Stimulated activated CD8-positive, alpha-beta memory T cell treated with anti-CD3 and anti-CD28 coated beads, Interleukin-7, amount 100 ng/mL, for 1 hour (primary cell): ENCODE measurements at places on chromosomes 7 and 10.

GRCh38 chr7:112282476-112283188 is 76.1 kb downstream of the ZNF277 start:
- no peak for DNase-seq

GRCh38 chr7:81484261-81484660 is 285.6 kb downstream of the HGF start:
- no peak for DNase-seq

DNA sequence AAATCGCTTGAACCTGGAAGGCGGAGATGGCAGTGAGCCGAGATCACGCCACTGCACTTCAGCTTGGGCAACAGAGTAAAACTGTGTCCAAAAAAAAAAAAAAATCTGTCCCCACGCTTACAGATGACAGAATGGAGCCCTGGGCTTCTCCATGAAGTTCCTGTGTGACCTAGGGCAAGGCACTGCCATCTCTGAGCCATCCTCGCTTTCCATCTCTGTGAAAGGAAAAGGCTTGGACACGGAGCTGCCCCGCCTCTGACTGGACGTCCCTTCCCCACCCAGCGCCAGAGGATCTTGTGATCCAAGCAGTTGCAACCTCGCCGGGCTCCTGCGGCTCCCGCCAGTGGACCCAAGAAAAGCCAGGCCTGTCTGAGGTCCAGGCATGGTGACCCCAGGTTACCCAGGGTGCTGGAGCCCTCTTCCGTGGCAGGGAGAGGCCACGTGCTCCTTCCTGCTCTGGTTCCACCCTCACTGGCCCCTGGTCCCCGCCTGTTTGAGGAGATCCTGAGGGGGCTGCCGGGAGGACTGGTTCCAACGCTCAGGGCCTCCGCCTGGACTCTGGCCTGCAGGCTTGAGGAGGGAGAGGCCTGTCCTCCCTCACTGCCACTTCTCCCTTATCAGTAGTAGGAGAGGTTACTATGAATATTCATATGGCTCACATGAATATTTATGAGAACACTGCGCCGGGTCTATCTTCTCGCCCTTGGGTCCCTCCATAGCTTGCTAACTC is 25.6 kb upstream of the ELFN1 start:
- no peak for DNase-seq

DNA sequence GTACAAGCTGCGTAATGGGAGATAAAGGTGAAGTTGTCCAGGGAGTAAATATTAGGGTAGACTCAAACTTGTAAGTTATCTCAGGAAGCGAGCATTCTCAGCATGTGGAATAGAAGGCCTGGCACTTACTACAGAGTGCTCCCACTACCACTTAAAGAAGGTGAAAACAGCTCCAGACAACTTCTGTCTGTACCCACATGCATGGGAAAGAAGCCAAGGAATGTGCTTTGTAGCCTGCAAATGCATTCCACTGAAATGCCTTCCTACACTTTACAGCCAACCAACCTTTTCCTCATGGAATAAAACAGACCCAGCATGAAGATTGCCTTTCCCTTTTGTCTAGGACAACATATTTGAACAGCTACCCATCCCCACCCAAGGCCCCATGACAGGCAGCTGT is 45.4 kb upstream of the NPSR1 start:
- no peak for DNase-seq

GRCh38 chr10:103025696-103026095 is 107.6 kb downstream of the CNNM2 start:
- no peak for DNase-seq

- DNase-seq = no peak
Observed at GRCh38 chr7:28002638-28003037, 178.0 kb downstream of the JAZF1 start.

- no peak for DNase-seq
Observed at GRCh38 chr7:108403597-108404217, 52.5 kb downstream of the NRCAM start.

- DNase-seq = no peak
Observed at GRCh38 chr7:39637400-39637799, 14.0 kb downstream of the RALA start.

GRCh38 chr10:124742413-124743190 is 1.6 kb downstream of the FAM53B start:
- no peak for DNase-seq

GRCh38 chr7:80635533-80635932 is 2.9 kb upstream of the CD36 start:
- DNase-seq = no peak

DNA sequence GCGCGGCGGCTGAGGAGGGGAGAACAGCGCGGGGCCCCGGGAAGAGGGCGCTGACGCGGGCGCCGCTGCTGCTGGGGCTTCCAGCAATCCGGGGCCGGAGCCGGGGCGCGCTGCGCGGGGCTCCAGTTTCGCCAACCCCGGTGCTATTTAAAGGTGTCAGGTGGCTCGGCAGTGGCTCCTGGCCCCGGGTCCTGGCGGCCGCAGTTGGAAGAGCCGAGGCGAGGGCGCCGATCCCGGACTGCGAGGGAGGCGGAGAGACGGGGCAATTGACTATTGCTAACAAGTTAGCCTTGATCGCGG is 347 bp downstream of the LBX1 start:
- no peak for DNase-seq

DNA sequence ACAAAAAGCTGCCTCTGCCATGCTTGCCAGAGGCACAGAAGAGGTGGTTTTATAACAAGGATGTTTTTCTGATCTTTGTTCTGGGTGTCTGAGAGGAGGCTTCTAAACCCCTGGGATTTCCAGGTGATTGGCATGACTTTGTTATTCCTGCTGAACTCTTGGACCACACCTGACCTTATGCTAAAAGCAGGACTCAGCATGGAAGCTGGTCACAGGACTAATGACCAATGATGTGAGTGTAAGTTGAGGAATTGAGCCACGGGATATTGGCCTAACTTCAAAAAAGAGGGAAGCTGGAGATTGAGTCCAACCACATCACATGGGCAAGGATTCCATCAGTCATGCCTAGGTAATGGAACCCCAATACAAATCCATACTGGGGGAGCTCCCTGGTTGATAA is 437.9 kb downstream of the POM121L12 start:
- DNase-seq = no peak

GRCh38 chr7:129853661-129854268 is 99.0 kb downstream of the UBE2H start:
- DNase-seq = no peak

DNA sequence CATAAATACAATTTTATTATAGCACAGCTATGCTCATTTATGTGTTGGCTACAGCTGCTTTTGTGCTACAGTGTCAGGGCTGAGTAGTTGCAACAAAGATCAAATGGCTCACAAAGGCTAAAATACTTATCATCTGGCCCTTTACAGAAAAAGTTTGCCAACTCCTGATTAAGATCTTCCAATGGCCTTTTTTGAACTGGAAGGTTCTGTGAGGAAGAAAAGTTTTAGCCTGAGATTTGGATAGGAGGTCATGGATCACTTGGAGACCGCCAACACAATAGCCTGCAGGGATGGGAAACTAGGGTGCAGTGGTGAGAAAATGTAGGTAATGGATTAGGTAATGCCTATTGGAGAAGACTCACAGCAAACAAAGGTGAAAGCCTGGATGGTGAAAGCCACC is 169.8 kb downstream of the NOC3L start:
- no peak for DNase-seq

DNA sequence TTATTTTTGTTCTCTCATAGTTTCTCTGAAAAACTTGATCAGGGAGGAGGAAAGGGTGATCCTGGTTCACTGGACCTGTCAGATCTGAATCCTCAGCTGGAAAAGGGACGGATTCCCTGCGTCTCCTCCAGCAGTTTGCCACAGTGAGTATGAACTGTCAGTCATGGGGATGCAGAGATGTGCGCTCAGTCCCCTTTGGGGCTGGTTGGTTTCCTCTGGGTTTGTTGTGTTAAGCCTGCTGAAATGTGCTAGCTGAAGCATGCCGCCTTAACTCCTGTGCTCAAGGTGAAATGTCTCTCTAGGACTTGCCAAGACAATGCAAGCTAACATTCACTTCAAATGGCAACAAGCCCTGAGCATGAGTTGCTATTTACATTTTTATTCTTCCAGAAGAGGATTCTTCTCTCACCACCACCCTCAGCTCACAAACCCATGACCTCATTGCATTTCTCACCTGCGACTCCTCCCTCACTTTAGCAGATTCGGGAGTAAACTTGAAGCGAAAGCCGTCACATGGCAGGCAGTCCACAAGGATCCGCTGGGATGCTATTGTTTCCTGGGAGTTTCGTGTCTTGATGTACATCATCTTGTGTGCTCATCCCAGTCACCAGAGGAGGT is 192.9 kb upstream of the FZD8 start:
- DNase-seq = no peak

GRCh38 chr10:58177362-58177947 is 90.2 kb downstream of the IPMK start:
- DNase-seq = no peak

DNA sequence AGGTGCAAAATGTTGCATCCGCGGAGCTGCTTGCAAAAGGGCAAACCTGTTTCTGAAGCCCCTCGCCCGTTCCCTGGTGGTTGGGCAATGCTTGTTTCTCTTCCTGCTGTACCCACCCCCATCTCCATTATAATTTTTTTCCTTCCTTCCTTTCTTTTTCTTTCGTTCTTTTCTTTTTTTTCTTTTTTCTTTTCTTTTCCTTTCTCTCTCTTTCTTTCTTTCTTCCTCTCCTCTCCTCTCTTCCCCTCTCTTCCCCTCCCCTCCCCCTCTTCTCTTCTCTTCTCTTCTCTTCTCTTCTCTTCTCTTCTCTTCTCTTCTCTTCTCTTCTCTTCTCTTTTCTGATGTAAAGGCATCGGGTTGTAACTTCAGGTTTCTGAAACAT is 278.2 kb downstream of the GATA3 start:
- DNase-seq = no peak

DNA sequence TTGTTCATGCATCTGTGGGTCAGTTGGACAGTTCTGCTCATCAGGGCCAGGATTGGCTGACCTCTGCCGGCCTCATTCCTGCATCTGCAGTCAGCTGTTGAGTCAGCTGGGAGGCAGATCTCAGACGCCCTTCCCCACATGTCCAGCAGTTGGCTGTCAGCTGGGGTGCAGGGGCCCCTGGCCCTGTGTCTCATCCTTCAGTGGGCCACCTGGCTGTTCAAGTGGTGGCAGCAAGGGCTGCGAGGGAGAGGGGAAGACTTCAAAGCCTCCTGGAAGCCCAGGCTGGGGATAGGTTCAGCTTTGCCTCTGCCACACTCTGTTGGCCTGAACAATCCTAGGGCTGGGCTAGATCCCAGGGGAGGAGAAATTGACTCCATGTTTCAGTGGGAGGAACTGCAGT is 33.2 kb downstream of the TACR2 start:
- no peak for DNase-seq

DNA sequence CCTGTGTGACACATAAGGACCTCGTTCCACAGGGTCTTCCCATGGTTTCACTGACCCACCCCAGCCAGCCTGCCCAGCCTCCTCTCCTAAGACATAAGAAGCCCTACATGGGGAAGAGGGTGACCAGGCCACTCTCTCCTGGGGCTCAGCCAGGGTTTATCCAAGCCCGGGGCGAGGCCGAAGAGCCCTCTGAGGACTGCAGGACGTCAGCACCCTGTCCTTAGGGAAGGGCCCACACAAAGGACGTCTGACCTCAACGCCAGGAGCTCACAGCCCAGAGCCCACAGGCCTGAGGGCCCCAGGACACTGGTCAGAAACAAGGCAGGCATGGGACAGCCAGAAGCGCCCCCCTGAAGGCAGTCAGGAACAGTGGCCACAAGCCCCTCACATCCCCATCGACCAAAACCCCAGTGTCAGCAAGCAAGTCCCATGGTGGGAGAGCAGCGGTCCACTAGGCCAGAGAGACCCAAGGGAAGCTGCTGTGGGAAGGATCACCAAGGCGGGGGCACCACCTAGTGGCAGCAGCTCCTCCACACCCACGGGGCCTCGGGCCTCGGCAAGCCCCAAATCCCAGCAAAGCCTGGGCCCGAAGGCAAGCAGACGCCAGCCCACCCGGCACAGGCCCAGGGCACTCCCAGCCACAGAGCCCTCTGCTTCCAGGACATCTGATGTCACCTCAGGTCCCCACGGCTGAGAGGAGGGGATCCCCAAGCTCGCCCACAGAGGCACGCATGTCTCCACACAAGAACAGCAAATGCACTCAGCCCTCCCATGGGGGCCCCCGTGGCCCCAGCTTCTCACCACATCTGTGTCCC is 23.4 kb downstream of the MAD1L1 start:
- peak; percentile 5 for DNase-seq

- DNase-seq = no peak
Observed at GRCh38 chr10:21599582-21599981, 65.5 kb downstream of the MLLT10 start.

- DNase-seq = no peak
Observed at GRCh38 chr10:124621637-124622036, 122.5 kb downstream of the FAM53B start.

DNA sequence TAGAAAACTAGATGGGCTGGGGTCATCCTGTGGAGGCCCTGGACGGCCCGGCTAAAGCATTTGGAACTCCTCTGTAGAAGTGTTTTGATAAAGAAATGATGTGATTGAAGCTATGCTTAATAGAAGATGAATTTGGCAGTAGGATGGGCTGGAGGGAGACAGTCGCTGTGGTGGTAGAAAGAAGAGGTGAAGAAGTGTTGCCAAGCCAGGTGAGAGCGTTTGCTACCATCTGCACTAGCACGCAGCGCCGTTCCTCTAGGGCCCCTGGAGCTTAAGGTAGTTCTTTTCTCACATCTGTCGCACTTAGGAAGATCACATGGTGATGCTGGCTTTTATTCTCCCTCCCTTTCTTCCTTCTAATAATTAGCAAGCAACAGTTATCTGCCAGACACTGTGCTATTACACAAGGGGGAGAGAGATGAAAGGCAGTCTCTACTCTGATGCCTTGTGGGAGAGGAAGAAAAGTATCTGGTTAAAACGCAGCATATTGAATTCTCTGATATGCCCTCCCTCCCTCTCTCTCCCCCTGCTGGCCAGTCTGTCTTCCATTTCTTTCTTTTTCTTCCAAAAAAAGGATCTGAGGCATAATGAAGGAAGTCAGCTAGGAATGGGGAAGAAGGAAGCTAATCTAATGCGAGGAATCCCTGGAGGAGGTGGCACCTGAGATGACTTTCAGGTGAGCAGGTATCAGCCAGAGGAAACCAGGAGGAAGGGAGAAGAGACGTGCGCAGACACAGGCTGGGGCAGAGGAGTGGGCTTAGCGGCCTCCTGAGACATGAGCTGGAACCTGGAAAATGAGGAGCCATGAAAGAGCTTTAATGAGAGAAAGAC is 162.3 kb upstream of the KLF14 start:
- DNase-seq = no peak

- DNase-seq = no peak
Observed at GRCh38 chr10:129104266-129105045, 362.6 kb upstream of the MGMT start.

- no peak for DNase-seq
Observed at GRCh38 chr7:47905076-47905920, 43.0 kb downstream of the PKD1L1 start.

- no peak for DNase-seq
Observed at GRCh38 chr10:74008212-74008731, 10.4 kb downstream of the VCL start.
